ENCODE measurements at places on chromosomes 5 and 9. TPM values are rescaled to one million over a fixed set of nuclear protein-coding genes. Genes with fewer than 3 reads are reported as not detected.

LCN15 gene
- not detected for polyA plus RNA-seq

ENC1 gene
- 73.5 TPM for polyA plus RNA-seq

NR6A1 gene
- 0.63 TPM for polyA plus RNA-seq

SLC45A2 gene
- not detected for polyA plus RNA-seq

DDX4 gene
- polyA plus RNA-seq: not detected

HSPB3 gene
- 2.3 TPM for polyA plus RNA-seq

CCNO gene
- polyA plus RNA-seq: 1.1 TPM

C9orf57 gene
- polyA plus RNA-seq: not detected

PCDHGB4 gene
- 2.1 TPM for polyA plus RNA-seq

CRB2 gene
- polyA plus RNA-seq: not detected

FST gene
- polyA plus RNA-seq: not detected
